NCI-H1436 (cell line): ENCODE measurements at places on chromosomes 1 and 21.

DNA sequence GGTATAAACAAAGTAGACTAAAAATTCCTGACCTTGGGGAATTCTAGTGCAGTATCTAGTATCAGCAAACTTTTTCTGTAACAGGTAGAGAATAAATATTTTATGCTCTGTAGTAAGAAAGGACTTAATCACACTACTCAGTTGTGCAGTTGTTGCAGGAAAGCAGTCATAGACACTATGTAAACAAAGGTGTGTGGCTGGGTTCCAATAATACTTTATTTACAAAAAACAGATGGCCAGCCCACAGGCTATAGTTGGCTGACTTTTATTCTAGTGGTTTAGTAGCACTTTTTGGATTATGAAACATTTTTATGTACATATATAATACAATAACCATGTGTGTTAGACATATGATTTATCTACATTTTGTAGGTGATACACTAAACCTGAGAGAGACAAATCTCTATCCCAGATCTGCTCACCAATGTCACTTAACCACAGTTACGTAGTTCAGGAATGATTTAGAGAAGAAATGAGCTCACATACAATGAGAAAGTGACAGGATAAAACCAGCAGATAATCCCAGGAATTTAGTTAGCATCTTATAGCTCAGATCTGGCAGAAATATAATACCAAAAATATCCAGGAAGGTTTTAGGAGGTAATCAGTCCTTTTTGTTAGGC, 56.1 kb downstream of the MIER1 start:
- no peak for DNase-seq

- no peak for DNase-seq
Observed at GRCh38 chr1:100349246-100349645, 3.1 kb upstream of the CDC14A start.

GRCh38 chr21:28993293-28993629, 584 bp upstream of the LTN1 start:
- no peak for DNase-seq

GRCh38 chr1:8584316-8584715, 233.1 kb downstream of the RERE start:
- DNase-seq = no peak

- DNase-seq = no peak
Observed at GRCh38 chr21:37263827-37264600, 3.1 kb downstream of the VPS26C start.
